Stimulated activated CD4-positive, alpha-beta T cell treated with anti-CD3 and anti-CD28 coated beads, Interleukin-4, amount 100 ng/mL, for 48 hours (primary cell): ENCODE measurements at places on chromosomes 6 and 20.
A peak's percentile ranks its signal among the peaks of the same experiment; 100 is the strongest.

DNA sequence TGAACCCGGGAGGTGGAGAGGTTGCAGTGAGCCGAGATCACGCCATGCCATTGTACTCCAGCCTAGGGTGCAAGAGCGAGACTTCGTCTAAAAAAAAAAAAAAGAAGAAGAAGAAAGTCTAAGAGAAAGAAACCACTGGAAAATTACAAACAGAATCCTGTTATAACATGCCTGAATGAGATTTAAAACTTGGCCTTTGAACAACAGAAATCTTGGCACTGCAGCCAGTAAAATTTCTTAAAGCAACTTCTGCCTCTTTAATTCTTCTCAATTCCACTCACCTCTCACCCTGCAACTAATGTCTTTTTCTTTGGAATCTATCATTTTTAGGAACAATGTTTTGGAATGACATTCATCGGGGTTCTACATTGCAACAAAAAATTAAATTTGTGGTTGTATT, 26.3 kb downstream of the PM20D2 start:
- DNase-seq = no peak

GRCh38 chr6:25963426-25964123, 973 bp downstream of the TRIM38 start:
- no peak for DNase-seq

DNA sequence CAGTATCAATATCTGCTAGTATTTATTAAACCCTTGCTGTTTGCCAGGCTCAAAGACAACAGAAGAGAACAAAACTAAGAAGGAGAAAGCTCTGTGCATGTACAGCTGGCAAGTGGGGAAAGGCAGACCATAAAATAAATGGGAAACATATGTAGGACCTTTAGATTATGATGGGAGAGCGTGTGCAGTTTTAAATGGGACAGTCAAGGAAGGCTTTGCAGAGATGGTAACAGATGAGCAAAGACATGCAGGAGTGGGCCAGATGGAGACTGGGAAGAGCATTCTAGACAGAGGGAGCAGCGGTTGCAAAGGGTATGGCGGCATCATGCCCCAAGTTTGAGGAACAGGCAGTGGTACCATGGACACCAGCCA, 260.0 kb downstream of the NRN1 start:
- no peak for DNase-seq

DNA sequence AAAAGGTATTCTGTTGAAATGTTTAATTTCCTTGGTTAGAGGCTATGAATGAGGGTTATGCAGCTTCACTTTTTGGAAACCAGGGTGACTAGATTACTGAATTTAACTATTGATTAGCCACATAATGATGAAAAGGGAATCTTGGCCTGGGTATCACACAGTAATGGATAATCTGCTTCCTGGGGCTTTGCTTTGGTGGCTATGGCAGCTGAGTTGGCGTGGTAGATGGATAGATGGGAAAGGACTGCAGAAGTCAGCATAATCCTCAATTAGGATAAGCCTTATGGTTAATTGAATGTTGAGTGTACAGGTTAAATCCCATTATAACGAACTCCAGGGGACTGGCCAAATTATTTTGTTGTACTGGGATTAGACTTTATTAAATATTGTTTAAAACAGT, 5.2 kb downstream of the NCOA3 start:
- no peak for DNase-seq

- DNase-seq = no peak
Observed at GRCh38 chr6:139982652-139983295, 608.3 kb upstream of the CITED2 start.

DNA sequence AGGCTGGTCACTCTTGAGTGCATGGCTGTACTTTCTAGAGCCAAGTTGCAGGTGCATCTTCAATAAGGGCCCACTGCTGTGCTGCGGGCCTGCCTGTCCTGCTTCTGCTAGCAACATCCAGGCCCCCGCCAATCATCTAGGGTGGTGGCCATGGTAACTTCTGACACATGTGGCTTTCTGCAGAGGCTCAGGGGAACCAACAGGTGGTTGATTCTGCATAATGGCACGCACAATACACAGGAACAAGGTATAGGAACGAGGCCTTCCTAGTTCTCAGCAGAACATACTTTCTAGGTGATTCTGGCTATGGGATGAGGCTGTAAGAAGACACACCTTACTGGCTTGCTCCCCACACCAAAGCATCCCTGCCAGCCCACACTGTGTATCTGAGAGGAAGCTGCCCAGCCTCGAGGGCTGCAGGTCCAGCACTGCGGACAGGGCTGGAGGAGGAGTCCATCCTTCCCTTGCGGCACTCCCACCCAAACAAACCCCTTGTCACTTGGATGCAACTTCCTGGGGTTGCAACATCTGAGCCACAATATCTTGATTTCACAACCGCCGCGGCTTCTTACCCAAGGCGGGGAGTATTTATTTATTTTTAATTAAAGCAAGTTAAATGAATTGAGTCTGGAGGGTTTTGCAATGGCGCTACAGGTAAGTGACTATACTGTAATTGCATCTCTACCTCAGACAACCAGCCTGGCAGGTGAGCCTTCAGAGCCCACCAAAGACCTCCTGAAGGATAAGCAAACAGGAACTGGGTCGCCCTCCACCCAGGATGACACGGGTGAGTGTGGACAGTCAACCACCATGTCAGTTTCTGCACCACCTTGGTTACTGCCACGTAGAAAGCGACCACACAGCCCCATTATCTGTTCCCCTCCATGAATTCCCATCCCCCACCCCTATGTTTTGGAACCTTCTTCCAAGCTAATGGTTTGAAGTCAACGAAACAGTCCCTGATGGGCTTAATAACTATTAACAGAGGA, 49.6 kb downstream of the SULF2 start:
- DNase-seq = no peak

DNA sequence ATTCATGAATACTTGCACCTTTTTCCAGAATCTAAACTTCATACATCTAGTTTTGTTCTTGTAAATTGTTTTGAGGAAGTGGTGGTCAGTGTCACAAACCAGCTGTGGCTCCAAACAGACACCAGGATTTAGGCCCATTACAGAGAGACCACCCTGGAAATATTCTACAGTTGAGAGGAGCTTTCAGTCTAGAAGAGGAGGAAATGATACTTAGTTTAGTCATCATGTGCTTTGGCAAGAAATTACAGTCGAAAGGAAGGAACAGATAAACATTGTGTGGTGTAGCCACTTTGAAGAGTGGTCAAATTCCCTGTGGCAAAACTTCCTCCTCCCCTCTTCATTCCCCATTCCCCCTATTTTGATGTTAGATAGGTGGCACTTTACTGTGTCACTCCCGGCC, 15.7 kb downstream of the DCBLD1 start:
- no peak for DNase-seq

GRCh38 chr20:41617059-41617901, 897 bp downstream of the CHD6 start:
- peak; percentile 6 for DNase-seq

DNA sequence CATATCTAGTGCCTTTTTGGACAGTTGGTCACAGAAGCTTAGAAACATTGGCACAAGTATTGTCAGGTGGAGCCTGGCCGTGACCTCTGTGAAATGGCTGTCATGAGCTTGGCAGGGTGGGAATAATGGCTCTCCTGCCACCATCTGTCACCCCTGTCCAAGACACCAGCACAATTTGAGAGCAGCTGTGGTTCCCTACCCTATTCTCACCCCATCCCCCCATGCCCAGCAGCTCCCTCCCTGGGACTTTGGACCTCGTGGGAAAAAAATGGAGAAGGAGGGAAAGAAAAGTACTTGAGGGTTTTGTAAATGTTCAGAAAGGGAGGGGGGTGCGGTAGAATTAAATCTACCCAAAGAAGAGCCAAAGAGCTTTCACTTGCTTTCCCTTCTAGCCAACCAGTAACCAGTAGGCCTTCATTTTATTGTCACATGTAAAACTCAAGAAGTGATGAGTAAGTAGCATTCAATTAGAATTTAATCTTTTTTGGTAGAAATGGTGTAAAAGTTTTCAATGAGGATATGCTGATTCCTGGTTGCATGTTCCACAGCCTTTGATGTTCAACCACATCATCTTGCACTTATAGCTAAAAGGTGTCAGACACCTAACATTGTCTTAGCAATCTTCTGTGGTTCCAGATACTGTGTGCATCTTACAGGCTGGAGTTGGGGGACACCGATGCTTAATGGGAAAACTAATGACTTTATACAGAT, 263.5 kb upstream of the TAB2 start:
- no peak for DNase-seq

DNA sequence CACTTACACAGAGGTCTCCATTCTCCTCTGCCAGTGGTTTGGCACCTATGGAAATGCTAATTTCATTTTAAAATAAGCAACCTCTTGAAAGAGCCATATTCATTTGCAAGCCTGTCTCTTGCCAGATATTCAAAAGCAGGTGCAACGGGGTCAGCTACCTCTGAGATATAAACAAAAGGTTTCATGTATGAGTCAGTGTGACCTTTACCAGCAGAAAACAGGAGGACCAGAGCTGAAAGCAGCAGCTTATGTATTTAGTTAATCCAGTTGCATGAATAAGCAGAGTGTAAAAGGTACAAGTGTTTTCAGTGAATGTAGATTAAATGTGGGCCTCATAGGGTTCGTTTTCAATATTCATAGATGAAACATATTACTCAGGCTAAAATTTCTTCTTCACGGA, 56.0 kb downstream of the TENT5A start:
- no peak for DNase-seq

GRCh38 chr6:65075705-65076230, 631.3 kb downstream of the EYS start:
- no peak for DNase-seq
